ENCODE measurements at places on chromosomes 13 and 19.

DNA sequence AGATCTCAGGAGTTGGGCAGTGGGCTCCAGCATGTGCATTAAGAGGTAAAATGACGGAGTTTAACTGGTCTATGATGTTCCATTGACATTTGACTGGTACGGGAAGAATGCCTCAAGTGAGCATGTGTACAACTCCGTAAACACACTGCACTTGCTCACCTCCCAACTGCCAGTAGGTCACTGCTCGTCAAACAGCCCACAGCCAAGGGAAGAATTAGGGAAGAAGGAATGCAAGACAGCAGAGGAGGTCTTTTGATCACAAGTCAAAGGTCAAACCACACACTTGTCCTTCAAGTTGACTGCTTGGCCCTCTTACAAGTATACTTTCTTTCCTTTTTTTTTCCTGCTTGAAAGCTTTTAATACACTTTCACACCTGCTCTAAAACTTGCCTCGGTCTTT is 236.7 kb downstream of the B3GLCT start:
- DNase-seq, result no peak

DNA sequence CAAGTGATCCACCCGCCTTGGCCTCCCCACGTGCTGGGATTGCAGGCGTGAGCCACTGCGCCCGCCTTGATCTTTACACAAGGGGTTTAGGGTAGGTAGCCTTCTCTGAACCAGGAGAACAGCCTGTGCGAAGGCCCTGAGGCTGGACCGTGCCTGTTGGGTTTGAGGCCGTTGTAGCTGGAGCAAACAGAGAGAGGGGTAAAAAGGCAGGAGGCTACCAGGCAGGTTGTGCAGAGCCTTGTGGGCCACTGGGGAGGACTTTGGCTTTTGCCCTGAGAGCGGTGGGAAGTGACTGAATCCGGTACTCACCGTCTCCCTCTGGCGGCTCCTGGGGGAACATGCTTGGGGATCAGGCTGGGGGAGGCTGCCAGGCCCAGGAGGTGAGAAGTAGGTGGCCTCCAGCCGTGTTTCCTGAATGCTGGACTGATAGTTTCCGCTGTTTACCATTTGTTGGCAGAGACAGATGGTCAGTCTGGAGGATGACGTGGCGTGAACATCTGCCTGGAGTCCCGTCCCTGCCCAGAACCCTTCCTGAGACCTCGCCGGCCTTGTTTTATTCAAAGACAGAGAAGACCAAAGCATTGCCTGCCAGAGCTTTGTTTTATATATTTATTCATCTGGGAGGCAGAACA is 24.6 kb downstream of the SPC24 start:
- DNase-seq, result peak; percentile 70

- no peak for DNase-seq
Measured at GRCh38 chr19:18990128-18990708, 43.1 kb downstream of the SUGP2 start.

- DNase-seq, result no peak
Measured at GRCh38 chr13:38147050-38147449, 202.6 kb upstream of the UFM1 start.

DNA sequence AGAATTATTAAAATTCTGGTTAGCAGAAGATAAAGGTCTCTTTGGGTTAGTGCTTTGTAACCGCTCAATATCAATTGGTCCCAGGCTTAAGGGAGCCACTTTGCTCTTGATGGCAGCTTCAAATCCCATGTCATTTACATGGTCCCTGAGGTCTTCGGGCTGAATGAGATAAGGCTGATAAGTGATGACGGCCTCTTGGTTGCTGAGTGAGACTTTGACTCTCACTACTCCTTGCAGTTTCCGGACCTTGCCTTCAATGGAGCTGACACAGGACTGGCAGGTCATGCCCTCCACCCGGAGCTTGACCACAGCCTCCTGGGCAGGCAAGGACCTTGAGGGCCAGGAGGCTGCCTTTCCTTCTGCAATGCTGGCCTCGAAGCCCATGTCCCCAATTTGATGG is 36.8 kb downstream of the ATP7B start:
- DNase-seq, result no peak

Data from CD4-positive, alpha-beta T cell treated with Interleukin-15 for 4 hours (primary cell).